ENCODE measurements at places on chromosomes 5 and 9. TPM values are rescaled to one million over a fixed set of nuclear protein-coding genes. Genes with fewer than 3 reads are reported as not detected.

Gene CCDC127
- polyA plus RNA-seq, result 6.9 TPM

Gene MLANA
- not detected for polyA plus RNA-seq

Gene BTNL3
- polyA plus RNA-seq, result not detected

Gene GNA14
- 4.4 TPM for polyA plus RNA-seq

DNA sequence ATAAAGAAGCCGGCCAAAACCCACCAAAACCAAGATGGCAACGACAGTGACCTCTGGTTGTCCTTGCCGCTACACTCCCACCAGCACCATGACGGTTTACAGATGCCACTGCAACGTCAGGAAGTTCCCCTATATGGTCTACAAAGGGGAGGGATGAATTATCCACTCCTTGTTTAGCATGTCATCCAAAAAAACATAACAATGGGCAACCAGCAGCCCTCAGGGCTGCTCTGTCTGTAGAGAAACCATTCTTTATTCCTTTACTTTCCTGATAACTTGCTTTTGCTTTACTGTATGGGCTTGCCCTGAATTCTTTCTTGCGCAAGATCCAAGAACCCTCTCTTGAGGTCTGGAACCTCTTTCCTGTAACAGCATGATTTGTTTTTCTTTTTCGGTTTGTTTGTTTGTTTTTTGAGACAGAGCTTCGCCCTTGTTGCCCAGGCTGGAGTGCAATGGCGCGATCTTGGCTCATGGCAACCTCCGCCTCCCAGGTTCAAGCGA lies 2.0 kb upstream of the UAP1L1 start:
- DNase-seq, result no peak

- DNase-seq, result no peak
Observed at GRCh38 chr9:116539549-116539948, 147.6 kb upstream of the TRIM32 start.

GRCh38 chr5:141507387-141508091 lies 18.7 kb downstream of the PCDHGC5 start:
- DNase-seq, result peak; percentile 57

GRCh38 chr5:157269761-157270272 lies 3.9 kb downstream of the CYFIP2 start:
- DNase-seq, result no peak

- DNase-seq, result peak; percentile 78
Observed at GRCh38 chr9:16309469-16310271, 560.8 kb downstream of the BNC2 start.

- DNase-seq, result no peak
Observed at GRCh38 chr5:180109920-180110319, 38.4 kb upstream of the RNF130 start.

DNA sequence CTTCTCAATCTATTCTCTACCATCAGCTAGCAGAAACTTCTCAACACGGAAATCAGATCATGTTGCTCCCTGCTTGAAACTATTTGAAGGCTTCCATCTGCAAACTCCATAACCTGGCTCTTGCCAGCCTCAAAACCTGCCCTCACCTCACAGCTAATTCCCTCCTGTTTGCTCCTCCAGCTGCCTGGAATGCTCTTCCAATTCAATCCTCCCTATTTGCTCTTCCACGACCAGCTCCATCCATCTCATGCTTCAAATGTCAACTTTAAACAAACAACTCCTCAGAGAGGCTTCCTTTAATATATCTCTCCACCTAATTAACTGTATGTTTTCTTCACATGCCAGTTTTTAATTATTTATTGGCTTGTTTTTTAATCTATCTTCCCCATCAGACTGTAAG lies 1.5 kb downstream of the PLAA start:
- no peak for DNase-seq

GRCh38 chr5:7245121-7245651 lies 150.8 kb upstream of the ADCY2 start:
- no peak for DNase-seq
